GM12878 (cell line): ENCODE measurements at places on chromosomes 13 and 19. TPM values are rescaled to one million over a fixed set of nuclear protein-coding genes. Genes with fewer than 3 reads are reported as not detected.

Gene INSL3
- 0.78 and 1.1 TPM in 2 replicates for polyA plus RNA-seq

Gene RGL3
- polyA plus RNA-seq: not detected in 2 replicates

- no peak overlapping the region for H3K4me3 ChIP-seq
- H3K27me3 ChIP-seq: no peaks in the 10 kb centered on the region
- no peaks in the 10 kb centered on the region for H3K36me3 ChIP-seq
Measured at GRCh38 chr13:100870898-100871297, 196.3 kb upstream of the TMTC4 start.

Gene PSG2
- polyA plus RNA-seq: not detected in 2 replicates

GRCh38 chr13:100063333-100063732, 25.6 kb upstream of the PCCA start:
- no peaks in the 10 kb centered on the region for H3K27me3 ChIP-seq
- H3K36me3 ChIP-seq: no peaks in the 10 kb centered on the region
- H3K4me3 ChIP-seq: no peak overlapping the region
- H3K27ac ChIP-seq: no peak overlapping the region
